ENCODE measurements at places on chromosomes 2 and 18.

DNA sequence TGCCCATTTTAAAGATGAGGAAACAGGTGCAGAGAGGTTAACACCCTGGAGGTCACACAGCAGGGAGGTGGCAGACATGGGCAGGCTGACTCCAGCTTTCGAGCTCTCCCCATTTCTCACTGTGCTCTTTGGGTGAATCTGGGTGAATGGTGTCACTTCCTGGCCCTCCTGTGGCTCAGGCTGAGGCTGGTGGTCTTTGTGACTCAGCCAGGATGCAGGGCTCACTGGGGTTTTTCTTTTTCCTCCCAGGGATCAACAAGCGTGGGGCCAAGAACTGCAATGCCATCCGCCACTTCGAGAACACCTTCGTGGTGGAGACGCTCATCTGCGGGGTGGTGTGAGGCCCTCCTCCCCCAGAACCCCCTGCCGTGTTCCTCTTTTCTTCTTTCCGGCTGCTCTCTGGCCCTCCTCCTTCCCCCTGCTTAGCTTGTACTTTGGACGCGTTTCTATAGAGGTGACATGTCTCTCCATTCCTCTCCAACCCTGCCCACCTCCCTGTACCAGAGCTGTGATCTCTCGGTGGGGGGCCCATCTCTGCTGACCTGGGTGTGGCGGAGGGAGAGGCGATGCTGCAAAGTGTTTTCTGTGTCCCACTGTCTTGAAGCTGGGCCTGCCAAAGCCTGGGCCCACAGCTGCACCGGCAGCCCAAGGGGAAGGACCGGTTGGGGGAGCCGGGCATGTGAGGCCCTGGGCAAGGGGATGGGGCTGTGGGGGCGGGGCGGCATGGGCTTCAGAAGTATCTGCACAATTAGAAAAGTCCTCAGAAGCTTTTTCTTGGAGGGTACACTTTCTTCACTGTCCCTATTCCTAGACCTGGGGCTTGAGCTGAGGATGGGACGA is 13.2 kb downstream of the ITM2C start:
- DNase-seq = no peak

DNA sequence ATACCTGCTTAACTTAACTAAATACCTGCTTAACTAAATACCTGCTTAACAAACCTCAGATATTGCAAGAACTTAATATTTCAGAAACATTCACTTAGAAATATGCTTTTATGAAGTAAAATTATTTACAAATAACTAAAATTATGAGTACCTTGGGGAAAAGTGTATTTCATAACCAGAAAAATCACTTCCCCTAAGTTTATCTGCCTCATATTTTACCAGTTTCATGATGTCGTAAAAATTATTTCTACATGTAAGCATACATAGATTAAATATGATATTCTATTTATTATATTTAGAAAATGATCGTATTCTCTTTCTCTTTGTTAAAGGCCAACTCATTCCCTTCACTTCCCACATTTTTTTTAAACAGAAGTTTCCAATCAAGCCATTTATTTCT is 41.5 kb upstream of the DSC1 start:
- DNase-seq = no peak

DNA sequence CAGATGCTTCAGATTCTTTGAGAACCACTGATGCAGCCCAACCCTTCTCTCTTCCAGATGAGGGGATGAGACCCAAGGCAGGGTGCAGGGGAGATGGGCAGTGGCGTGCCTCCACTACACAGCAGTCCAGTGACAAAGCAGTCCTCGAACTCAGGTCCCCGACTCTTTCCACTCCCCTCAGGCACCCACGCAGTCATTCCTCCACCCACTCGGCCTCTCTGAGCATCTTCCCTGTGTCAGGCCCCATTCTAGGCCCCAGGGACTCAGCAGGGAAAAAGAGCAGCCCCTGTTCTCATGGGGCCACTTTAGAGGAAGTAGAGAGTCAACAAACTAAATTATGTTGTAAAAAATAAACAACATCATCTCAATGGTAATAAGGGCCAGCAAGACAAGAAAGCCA is 15.2 kb downstream of the KCNK3 start:
- DNase-seq = no peak

GRCh38 chr2:181074457-181074856 is 94.1 kb downstream of the UBE2E3 start:
- no peak for DNase-seq

DNA sequence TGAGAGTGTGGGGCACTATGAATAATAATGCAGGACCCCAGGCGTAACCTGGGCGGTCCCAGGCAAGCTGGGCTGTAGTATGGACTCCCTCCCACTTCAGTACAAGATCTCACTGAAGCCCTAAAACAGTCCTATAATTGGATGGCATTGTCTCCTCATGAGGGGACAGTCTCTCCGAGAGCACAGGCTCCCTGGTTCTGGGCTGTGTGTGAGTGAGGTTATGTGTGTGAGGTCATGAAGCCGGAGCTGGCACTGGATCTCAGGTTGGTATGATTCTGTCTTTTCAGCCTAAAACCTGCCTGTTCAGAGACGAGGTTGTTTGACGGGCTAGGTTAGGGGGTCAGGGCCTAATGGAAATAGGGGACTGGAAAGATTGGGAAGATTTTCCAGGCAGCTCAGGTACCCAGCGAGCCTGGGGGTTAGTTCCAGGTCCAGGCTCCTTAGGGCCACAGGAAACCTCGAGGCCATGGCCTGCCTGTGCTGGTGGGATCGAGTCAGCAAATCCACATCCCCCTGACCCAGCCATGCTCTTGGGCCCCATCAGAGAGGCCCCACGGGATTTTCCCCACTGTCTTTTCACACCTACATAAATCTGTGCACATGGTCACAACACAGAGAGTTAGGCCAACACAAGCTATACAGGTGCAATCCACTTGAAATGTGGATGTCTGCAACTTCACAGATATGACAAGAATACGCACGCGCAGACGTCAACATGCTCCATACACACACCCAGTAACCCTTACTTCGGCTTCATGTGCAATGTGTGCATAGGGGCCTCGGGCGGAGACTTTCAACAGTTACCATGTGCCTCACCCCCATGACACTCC is 94.8 kb downstream of the INHBB start:
- DNase-seq = no peak

GRCh38 chr2:52475590-52475989 is 1292.0 kb upstream of the CHAC2 start:
- no peak for DNase-seq

GRCh38 chr2:30239308-30239985 is 8.1 kb downstream of the LBH start:
- DNase-seq = peak; percentile 45

DNA sequence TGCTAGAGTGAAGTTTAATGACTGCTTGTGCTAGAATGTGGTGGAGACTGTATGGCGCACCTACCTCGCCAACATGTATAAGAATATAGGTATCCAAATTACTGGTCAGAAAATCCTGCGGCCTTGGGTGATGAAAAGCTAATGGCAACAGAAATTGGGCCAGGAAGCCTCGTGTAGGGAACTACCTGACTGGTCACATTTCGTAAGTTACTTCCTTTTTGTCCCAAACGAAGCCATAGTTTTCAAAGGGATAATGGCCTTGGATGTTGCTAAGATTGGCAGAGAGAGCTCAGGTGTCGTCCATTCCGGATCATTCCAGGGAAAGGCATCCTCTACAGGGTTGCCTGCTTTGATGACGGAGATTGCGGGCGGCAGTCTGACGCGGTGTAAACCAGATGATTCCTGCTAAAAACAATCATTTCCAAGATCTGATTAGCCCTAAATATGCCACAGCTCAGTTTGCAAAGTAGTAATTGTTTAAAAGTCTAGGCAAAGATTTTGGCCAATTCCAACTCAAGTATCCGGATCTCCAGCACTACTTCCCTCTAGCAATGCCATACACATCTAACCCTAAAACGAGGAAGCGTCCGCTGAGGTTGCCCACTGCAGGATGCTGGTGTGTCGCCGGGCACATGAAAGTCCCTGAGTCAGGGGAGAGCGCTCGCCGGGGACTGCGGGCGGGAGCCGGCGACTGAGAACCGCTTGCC is 708 bp upstream of the MALT1 start:
- no peak for DNase-seq

Measured in activated naive CD4-positive, alpha-beta T cell (primary cell).